CD4-positive, CD25-positive, alpha-beta regulatory T cell (primary cell): ENCODE measurements at places on chromosomes 6 and 20.

DNA sequence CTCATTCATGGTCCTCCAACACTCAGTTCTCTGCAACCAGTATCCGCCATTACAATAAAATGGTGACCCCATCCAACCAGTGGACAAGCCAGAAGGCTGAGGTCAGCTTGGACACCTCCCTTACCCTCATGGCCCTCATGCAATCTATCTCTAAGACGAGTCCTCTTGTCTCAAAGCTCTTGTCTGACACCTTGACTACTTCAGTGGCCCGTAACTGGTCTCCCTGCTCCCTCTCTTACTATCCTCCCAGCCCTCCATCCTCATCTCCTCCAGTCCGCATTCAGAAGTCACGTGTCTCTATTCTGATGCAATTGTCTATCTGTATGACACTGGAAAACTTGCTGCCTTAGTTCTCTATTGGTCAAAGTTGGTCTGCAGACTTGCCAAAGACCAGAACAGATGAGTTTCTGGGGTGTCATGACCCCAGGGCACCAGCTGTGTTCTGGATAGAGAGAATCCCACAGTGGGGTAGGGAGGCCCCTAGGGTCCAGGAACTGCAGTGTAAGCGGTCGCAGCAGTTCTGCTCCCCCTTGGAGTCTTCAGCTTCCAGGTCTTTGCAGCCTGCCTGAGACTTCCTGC lies 59.6 kb upstream of the RNF24 start:
- no peak for DNase-seq

GRCh38 chr20:44017905-44018258 lies 103.2 kb downstream of the TOX2 start:
- no peak for DNase-seq

- DNase-seq: no peak
Observed at GRCh38 chr20:44028003-44028730, 113.5 kb downstream of the TOX2 start.

GRCh38 chr6:31116661-31117385 lies 2.2 kb downstream of the PSORS1C1 start:
- DNase-seq: no peak

- no peak for DNase-seq
Observed at GRCh38 chr6:146542881-146543210, 787 bp upstream of the RAB32 start.

DNA sequence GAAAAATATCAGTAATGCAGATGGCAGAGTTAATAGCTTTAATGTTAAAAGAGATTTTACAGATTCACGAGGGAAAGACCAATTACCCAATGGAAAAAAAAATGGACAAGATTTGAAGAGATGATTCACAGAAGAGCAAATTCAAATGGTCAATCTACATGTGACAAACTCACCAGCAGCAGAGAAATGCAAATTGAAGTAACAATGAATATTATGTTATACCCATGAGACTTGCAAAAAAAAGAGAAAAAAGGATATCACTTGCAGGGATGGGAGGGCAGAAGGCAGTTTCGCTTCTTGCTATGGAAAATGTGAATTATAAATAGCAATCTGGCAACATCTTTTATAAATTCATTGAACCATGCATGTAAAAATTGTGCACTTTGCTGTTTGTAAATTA lies 55.9 kb downstream of the PROKR2 start:
- DNase-seq: no peak

DNA sequence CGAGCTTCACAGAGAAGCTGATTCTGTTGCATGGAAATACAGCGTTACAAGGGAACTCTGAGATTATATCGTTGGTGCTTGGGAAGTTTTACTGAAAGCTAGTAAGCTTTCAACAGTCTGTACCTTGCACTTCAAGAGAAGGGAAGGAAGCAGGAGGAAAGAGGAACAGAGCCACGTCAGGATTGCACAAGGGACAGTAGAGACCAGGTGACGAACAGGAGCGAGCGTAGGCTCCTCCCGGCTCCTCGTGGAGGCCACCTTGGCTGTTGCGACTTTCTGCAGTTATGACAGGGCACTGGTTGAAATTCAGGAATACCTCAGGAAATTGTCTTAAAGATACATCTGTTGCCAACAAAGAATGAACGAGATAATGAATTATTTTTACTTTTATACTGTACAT lies 18.8 kb downstream of the RTF2 start:
- no peak for DNase-seq

DNA sequence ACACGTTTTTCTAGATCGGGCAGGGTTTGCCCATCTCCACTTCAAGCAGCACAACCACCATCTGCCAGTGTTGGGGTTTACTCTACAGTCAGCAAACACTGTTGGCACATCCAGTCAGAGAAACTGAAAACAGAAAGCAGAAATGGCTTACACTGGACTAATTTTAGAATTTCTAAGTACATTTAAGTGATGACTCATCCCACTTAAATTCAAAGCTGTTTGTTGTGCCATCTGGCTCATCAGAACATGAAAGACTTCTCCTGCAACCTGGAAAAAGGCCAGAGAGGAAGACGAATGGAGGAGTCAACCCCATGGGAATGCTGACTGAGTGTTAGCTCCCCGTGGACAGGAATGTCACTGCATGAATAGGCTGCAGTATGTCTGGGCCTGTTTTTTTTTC lies 21.8 kb downstream of the FAM209B start:
- no peak for DNase-seq

DNA sequence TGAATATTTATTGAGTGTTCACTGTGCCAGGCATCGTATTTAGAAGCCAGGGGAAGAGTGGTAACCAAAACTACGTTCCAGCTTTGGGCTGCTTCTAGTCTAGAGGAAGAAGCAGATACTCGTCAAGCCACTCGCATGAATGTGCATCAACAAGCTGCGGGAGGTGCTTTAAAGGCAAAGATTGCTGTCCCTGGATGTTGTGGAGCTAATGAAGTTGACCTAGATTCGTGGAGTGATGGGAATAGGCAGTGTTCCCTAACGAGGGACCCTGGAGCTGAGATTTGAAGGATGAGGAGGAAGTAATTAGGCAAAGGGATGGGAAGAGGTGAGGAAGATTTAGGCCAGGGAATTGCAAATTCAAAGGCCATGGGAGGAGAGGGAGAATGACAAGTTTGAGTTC lies 118.9 kb downstream of the TMEM170B start:
- DNase-seq: no peak

- DNase-seq: no peak
Observed at GRCh38 chr6:21800330-21800729, 206.8 kb downstream of the SOX4 start.

GRCh38 chr6:31577579-31577966 lies 2.2 kb downstream of the TNF start:
- DNase-seq: no peak

DNA sequence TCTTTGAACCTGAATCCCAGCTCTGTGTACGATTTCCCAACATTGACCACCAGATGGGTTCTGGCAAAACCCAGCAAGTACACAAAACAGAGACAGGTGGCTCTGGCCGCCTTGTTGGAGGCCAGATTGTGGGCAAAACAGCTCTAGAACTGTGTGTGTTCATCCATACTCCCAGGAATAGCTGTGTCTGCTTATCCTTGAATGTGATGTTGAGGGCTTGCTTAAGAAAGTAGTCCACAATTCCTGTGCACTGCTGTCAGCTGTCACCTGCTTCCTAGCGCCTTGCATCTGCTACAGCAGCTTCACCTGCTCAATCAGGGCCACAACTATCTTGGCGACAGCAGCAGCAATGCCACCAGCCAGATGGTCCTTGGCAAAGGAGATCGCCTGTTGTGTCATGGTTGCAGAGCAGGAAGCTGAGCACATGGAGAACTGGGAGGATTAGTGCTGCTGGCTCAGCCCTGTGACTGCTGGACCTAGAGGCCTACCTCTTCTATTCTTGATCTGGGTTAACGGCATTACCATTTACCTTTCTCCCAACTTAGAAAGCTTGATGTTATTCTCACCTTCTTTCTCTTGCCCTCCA lies 3.7 kb upstream of the SMAP1 start:
- DNase-seq: no peak

DNA sequence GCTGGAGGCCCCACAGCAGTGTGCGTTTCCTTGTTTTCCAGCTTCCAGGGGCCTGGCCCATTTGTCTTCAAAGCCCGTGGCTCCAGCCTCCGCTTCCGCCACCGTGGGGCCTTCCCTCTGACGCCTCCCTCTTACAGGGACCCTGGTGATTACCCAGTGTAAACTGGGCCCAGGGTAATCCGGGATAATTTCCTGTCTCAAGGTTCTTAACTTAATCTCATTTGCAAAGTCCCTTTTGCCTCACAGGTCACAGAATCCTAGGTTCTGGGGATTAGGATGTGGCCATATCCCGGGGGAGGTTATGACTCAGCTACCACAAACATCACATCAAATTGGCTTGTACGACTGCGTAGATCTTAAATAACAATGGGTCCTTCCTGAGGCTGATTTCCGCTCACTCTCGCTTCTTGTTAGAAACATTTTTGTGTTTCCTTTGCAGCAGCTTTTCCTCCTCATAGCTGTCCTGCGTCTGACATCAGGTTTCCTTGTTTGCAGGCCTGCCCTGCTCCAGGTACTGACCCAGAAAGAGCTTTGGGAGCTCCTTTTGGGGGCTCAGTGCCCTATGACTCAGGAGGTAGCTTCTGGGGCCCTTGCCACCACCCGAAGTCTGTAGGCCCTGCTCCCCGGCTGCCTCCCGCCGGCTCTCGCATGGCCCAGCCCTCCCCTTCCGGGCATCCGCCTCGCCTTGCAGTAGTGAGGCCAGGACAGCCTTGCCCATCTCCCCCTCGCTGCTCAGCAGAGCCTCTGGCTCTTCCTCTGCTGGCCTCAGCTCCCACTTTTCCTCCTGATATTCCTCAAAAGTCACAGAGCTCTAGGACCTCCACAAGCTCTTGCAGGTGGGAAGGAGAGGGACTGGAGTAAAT lies 100.5 kb downstream of the ERMARD start:
- no peak for DNase-seq

- DNase-seq: no peak
Observed at GRCh38 chr6:158991017-158991723, 8.8 kb downstream of the RSPH3 start.

GRCh38 chr6:169247991-169248390 lies 5.7 kb downstream of the THBS2 start:
- no peak for DNase-seq

- DNase-seq: no peak
Observed at GRCh38 chr6:48691420-48691819, 580.4 kb upstream of the PTCHD4 start.

- peak; percentile 15 for DNase-seq
Observed at GRCh38 chr6:145964948-145965366, 799 bp upstream of the SHPRH start.

DNA sequence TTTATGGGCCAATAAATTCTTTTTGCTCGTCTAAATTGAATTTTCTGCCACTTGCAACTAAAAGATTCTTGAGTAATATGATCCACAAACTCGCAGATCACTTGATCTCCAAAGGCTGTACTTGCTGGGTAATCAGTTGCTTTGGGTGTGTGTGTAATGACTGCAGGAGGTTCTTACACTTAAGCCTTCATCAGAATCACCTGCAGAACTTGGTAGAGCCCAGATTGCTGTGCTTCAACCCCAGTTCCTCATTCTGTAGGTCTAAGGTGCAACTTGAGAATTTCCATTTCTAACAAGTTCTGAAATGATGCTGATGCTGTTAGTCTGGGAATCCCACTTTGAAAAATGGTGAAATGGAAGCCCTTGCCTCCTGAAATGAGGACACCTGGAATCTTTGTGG lies 12.9 kb upstream of the FKBP1A start:
- no peak for DNase-seq

DNA sequence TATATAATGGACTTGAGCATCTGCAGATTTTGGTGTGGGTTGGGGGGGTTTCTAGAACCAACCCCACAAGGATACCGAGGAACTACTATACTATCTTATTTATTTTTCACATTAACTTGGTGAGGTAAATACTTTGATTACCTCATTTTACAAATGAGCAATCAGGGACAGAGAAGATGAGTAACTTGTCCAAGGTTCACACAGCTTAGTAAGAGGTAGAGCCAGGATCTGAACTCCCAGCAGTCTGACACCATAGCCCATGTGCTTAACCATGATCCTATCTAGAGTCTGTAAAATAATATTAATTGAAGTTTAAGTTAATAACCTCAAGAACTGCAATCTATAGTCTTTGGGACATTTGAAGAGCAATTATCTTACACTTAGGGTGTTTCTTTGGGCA lies 28.6 kb downstream of the DHX35 start:
- DNase-seq: no peak

GRCh38 chr6:11196511-11197174 lies 35.8 kb downstream of the NEDD9 start:
- no peak for DNase-seq

- no peak for DNase-seq
Observed at GRCh38 chr6:109739686-109740085, 48.6 kb downstream of the FIG4 start.
